RWPE2 (cell line): ENCODE measurements at places on chromosomes 11 and 22.
A peak's percentile ranks its signal among the peaks of the same experiment; 100 is the strongest.

DNA sequence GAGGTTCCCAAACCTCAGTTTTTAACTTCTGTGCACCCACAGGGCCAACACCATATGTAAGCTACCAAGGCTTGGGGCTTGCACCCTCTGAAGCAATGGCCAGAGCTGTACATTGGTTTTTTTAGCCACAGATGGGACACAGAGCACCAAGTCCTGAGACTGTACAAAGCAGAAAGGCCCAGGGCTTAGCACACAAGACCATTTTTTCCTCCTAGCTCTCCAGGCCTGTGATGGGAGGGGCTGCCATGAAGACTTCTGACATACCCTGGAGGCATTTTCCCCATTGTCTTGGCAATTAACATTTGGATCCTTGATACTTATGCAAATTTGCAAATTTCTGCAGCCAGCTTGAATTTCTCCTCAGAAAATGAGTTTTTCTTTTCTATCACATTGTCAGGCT, 23.4 kb downstream of the CNTF start:
- H3K27me3 ChIP-seq = no peaks in the 10 kb centered on the region
- H3K4me1 ChIP-seq = no peaks in the 10 kb centered on the region
- no peaks in the 10 kb centered on the region for H3K36me3 ChIP-seq
- no peak for DNase-seq

DNA sequence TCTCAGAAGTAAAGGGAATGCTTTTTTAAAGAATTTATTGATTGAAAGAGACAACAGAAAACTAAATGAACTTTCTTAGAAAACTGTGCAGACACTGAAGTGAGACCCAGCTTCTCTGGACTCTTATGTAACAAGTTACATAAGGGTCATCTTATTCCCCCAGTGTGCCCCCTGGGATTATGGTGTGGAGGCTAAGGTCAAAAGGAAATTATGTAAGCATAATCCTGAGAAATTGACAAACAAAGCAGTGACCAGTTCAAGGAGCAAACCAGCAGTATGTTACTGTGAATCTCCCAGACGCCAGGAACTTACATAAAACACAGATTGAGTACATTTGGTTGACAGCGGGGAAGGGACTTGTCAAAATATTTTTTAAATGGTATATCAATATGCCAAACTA, 78.6 kb downstream of the SLC1A2 start:
- no peak overlapping the region for H3K4me3 ChIP-seq

- no peaks in the 10 kb centered on the region for H3K4me1 ChIP-seq
- H3K27ac ChIP-seq = no peak overlapping the region
- no peaks in the 10 kb centered on the region for H3K36me3 ChIP-seq
- H3K4me3 ChIP-seq = no peak overlapping the region
- DNase-seq = no peak
- H3K27me3 ChIP-seq = no peaks in the 10 kb centered on the region
Measured at GRCh38 chr11:72524711-72525110, 90.4 kb upstream of the CLPB start.

DNA sequence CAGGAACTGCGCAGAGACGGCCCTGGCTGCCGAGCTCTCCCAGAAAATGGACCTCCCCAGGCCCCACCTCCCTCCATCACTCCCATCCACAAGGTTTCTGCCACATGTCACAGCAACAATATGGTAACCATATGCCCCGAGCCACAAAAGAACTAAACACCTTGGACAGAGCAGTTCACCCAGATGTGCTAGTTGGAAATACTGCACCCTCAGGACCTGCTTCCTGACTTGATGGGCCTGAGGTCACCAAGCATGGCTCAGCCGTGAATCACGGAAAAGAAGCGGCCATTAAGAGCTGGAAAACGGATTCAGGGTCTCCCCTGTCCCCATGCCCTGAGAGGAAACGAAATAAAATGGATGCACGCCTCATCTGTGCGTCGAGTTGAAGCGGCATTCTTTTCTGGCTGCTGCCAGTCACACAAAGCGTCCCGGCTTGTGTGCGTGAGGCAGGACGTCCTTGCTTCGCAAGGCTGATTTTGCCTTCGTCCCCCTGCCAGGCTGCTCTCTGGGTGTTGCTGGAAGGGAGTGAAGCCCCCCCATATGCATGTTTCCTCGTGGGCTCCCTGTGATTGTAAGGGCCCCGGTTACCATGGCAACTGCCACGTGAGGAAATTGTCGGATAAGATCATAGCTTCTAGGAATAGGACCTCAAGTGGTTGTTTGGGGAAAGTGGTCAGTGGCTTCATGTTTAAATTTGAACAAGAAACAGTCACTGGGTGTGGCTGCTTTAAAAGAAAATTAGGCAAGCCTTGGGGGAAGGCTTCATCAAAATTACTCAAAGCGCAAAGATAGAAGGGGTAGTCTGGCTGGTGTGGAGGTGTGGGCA, 51.7 kb downstream of the FLI1 start:
- H3K36me3 ChIP-seq = no peaks in the 10 kb centered on the region
- no peaks in the 10 kb centered on the region for H3K4me1 ChIP-seq
- H3K4me3 ChIP-seq = no peak overlapping the region
- H3K27ac ChIP-seq = no peak overlapping the region

DNA sequence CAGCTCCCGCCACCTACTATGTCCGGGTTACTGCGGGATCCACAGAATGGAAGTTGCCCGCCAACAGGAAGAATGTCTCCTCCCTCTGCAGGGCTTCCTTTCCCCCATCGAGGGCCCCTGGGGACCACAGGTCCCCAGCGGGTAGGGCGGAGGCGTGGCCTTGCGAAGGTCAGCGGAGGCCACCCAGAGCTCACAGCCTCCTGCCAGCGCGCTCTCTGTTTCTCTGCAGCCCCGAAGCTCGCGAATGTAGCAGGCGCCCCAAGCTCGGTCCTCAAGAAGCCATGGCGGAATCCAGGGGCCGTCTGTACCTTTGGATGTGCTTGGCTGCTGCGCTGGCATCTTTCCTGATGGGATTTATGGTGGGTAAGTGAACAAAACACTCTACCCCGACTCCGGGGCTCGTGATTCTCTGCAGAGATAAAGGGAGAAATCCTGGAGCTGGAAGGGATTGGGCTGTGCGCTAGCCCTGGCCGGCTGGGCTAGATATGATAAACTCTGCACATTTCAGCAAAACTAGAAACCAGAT, at the start of gene NAALAD2:
Gene NAALAD2, plus strand, starts transcription at position 186 of the 526 bp plus-strand sequence. Its CDS starts 96 bp downstream, at position 282.
- no peaks in the 10 kb centered on the region for H3K36me3 ChIP-seq
- H3K27ac ChIP-seq = no peak within 1 kb of the TSS

GRCh38 chr11:65180877-65181568, 705 bp upstream of the CAPN1 start:
- peak overlapping the region; percentile 87 for H3K4me3 ChIP-seq
- peaks cover 36% of the 10 kb centered on the region for H3K36me3 ChIP-seq
- no peaks in the 10 kb centered on the region for H3K27me3 ChIP-seq
- DNase-seq = no peak
- peak overlapping the region; percentile 82 for H3K27ac ChIP-seq

GRCh38 chr22:44718418-44718817, 16.4 kb downstream of the PRR5 start:
- H3K4me1 ChIP-seq = no peaks in the 10 kb centered on the region
- no peak overlapping the region for H3K27ac ChIP-seq
- no peaks in the 10 kb centered on the region for H3K36me3 ChIP-seq
- no peaks in the 10 kb centered on the region for H3K27me3 ChIP-seq
- DNase-seq = no peak
- H3K4me3 ChIP-seq = no peak overlapping the region

DNA sequence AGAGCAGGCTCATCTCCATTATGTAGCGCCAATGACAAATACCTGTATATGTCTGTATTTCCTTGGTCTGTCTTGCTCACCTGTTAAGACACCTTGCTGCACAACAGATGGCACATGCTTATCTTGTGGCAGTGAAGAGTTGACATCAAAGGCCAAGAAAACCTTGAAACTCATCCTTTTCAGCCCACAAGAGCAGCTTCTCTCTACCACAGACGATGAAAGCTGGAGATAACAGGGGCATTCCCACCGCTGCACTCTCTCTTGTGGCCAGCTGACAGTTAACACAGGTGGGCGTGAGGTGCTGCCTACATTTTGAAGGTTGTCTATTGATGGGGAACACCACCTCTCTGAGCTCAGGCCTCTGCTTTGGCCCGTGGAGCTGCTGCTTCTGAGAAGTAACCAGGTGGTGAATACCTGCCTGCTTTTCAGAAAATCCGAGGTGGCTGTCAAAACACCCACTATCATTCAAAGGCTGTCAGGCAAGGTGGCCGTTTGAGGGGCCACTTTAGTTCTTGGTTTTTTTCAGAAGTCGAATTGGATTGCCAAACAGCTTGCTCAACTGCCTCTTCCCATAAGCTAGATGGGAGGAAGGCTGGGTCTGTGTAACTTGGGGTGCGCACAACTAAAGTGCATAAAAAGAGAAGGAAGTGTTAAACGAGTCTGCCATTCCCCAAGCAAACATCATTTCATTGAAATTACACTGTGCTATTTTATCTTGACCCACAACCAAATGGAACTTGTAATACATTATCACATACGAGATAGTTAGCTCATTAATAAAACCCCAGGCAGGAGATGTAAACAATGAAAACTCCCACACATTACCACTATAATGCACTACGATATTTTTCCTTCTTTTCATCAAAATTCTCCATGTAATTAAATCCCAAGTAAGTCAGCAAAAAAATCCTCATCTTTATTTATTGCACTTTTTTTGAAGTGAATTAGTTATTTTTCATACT, 87.1 kb upstream of the RAG2 start:
- no peak overlapping the region for H3K27ac ChIP-seq
- H3K4me1 ChIP-seq = no peaks in the 10 kb centered on the region

GRCh38 chr22:44924710-44925109, 85.1 kb downstream of the PHF21B start:
- DNase-seq = no peak
- H3K27ac ChIP-seq = no peak overlapping the region
- H3K4me3 ChIP-seq = no peak overlapping the region
- H3K27me3 ChIP-seq = peaks cover 2% of the 10 kb centered on the region
- H3K36me3 ChIP-seq = no peaks in the 10 kb centered on the region
- no peaks in the 10 kb centered on the region for H3K4me1 ChIP-seq

GRCh38 chr22:41939981-41940831, 6.7 kb downstream of the CENPM start:
- no peaks in the 10 kb centered on the region for H3K27me3 ChIP-seq
- H3K4me3 ChIP-seq = no peak overlapping the region
- no peak for DNase-seq
- peak overlapping the region; percentile 49 for H3K27ac ChIP-seq

DNA sequence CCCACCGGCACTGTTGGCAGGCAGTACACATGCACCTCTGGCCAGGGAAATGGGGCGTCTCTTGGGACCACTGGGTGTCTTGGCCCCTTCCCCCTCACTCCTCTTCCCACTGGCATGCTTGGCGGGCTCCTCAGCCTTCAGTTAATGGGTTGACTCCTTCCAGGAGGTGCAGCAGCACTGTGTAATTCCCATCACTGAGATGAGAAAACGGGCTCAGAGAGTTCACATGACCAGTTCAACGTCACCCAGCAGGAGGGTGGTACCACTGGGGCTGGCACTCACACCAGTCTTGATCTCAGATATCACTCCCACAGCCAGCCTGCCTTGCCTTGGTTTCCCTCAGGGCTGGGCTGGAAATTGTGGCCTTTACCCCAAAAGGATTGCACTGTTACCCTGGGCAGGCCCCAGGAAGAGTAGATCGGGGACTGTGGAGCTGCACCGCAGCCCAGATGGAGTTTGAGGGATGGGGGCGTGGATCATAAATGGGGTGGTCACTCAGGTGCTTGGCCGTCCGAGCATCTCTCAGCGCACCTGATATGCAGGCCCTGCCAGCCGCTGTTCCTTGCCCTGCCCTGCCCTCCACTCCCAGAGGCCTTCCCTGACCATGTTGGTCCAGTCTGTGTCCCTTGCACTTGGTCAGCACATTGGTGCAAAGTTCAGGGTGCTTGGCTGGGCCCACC, 16.9 kb downstream of the CAPN5 start:
- no peaks in the 10 kb centered on the region for H3K4me1 ChIP-seq
- H3K27ac ChIP-seq = no peak overlapping the region
- no peaks in the 10 kb centered on the region for H3K36me3 ChIP-seq
- peak; percentile 45 for DNase-seq
- H3K27me3 ChIP-seq = no peaks in the 10 kb centered on the region
- no peak overlapping the region for H3K4me3 ChIP-seq

DNA sequence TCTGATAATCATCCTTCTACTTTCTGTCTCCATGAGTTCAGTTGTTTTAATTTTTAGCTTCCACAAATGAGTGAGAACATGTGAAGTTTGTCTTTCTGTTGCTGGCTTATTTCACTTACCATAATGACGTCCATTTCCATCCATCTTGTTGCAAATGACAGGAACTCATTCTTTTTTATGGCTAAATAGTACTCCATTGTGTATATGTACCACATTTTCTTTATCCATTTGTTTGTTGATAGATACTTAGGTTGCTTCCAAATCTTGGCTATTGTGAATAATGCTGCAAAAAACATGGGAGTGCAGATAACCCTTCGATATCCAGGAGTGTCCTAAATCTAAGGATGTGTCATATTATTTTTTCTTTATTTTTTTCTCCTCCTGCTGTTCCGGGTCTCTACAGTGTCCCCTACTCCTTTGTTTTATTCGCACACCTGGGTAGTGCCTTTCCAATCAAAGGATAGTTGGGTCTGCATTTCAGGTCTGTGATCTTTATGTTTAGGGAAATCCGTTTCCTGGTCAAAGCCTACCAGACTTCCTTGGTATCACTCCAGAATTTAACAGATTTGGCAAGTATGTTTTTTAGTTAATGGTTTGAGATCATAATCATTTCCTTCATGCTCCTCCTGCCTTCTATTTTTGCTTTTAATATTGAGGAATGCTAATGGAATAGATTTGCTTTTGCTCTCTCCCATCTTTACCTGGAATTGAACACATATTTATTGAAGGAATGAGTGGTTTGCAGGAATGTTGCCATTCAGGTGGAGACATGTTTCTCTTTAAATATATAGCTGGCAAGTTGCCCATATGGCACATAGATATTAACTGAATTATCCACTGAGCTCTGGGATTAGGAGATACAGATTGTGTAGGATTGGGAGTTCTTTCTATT, 53.7 kb downstream of the ARHGEF12 start:
- H3K27me3 ChIP-seq = no peaks in the 10 kb centered on the region
- peak overlapping the region; percentile 34 for H3K27ac ChIP-seq
- peaks cover 35% of the 10 kb centered on the region for H3K4me1 ChIP-seq
- 0 out of 2 replicates have a peak, but pooled peaks cover 4% of the 10 kb centered on the region for H3K36me3 ChIP-seq

- H3K27ac ChIP-seq = peak overlapping the region; percentile 89
- H3K4me1 ChIP-seq = peaks cover 39% of the 10 kb centered on the region
- DNase-seq = no peak
- no peak overlapping the region for H3K4me3 ChIP-seq
Measured at GRCh38 chr22:42686756-42687491, 33.7 kb downstream of the A4GALT start.
